NCI-H1436 (cell line): ENCODE measurements at places on chromosomes 5 and 9.
A peak's percentile ranks its signal among the peaks of the same experiment; 100 is the strongest.

DNA sequence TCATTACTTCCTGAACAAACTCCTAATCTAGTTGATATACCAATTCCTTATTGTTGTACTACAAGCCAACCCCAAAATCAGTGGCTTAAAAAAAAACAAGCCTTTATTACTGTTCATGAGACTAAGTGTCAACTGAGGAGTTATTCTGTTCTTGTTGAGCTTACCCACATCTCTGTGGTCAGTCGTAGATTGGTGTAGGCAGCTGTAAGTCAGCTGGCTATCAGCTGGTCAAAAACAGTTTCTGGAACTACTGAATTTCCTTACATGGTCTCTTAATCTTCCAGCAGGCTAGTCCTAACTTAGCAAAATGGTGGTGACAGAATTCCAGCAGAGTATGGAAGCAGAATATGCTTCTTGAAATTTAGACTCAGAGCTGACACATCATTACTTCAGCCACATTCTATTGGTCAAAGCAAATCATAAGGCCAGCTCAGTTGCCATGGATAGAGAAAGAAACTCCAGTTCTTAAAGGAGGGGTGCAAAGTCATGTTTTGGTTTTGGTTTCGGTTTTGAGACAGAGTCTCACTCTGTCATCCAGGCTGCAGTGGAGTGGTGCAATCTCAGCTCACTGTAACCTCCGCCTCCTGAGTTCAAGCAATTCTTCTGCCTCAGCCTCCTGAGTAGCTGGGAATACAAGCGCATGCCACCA lies 386.1 kb upstream of the MPDZ start:
- no peak for DNase-seq

GRCh38 chr5:75668977-75669689 lies 48.1 kb downstream of the POC5 start:
- DNase-seq: peak; percentile 53

DNA sequence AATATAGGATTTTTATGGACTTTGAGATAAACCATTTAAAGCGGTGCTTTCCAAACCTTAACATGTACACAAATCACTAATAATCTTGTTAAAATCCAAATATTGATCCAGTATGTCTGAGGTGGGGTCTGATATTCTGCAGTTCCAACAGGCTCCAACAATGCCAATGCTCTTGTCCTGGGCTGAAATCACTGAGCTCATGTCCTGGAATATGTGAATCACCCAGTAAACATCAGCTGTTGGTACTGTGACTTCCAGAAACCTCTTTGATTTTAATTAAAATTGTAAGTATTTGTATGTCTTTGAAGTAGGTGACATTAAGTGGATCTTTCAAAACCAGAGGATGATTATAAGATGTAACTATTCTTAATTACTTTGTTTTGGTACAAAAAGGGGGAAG lies 52.8 kb upstream of the CAST start:
- no peak for DNase-seq

DNA sequence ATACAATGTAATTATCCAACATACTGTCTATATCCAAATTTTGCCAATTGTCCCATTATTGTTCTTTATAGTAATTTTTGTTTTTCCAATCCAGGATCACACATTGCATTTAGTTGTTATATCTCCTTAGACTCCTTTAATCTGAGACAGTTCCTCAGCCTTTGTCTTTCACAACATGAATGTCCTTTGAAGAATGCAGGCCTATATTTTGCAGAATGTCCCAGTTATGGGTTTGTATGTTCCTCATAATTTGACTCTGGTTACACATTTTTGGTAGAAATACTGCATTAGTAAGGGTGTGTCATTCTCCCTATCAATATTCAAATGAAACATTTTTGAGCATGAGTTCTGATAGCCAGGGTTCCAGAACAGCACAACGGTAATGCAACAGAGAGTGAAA lies 6.7 kb downstream of the CD180 start:
- DNase-seq: no peak

- DNase-seq: no peak
These were observed 76.7 kb upstream of the CHD1 start for GRCh38 chr5:99005506-99005905.

- no peak for DNase-seq
These were observed 50.9 kb downstream of the PRUNE2 start for GRCh38 chr9:76855015-76855414.

GRCh38 chr5:66923922-66924321 lies 272.7 kb downstream of the CD180 start:
- no peak for DNase-seq

DNA sequence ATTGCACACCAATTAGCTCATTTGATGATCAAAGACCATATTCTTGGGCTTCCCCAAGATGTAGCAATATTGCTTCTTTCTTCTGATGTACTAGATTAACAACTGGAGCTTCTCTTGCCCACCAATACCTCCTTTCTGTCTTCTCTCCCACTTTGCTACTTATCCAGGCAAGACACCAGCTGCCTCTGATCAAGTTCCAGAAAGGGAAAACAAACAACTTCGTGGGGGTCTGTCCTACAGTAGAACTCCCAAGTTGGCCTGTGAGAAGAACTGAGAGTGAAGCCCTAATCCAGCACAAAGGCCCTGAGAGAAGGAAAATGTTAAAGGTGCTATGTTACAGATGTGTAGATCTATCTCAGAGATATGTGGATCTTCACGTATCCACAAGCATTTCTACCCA lies 44.9 kb downstream of the ADAMTS12 start:
- no peak for DNase-seq

GRCh38 chr5:153865016-153865415 lies 173.7 kb downstream of the FAM114A2 start:
- no peak for DNase-seq

GRCh38 chr5:160451281-160451680 lies 29.6 kb downstream of the PTTG1 start:
- DNase-seq: no peak

DNA sequence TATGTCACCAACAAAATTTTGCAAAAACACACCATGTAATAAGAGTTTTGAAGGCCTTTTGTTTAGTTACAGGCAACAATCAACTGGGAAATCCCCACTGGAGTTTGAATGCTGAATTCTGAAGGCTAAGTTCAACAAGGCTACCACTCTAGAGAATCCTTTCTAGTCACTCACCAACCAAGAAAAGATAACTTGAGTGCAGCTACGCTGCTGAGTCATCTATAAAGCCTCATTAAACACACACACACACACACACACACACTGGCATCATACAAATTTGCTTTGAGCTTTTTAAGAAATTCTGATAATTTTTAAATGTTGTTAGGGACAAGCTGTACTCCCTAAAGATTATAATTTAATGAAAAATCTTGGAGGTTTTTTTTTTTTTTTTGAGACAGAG lies 219.6 kb downstream of the DENND1A start:
- no peak for DNase-seq

DNA sequence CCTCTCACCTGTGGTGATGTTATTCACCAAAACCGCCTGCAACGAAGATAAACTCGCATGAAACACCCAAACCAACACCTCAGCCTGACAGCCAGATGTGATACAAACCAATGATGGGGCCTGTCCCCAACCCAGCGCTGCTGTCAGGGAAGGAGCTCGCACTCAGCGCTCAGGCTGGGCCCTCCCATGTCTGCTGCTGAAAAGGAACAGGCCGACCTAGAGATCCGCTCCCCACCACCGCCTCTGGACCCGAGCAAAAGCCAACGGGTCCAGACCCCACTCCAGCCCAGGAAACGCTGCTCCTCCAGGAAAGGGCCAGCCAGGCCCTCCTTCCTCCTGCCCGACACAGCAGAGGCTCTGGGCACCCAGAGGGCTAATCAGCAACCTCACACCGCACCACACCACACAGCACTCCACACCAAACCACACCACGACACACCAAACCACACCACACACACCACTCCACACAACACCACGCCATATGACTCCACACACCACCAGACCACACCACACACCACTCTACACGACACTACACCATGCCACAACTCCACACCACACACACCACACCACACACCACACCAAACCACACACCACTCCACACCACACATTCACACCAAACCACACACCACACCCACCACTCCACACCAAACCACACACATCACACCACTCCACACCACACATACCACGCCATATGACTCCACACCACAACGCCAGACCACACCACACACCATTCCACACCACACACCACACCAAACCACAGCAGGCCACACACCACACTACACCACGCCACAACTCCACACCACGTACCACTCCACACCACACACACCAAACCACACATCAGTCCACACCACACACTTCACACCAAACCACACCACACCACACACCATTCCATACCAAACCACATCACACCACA lies 46.5 kb downstream of the GOLM1 start:
- no peak for DNase-seq

DNA sequence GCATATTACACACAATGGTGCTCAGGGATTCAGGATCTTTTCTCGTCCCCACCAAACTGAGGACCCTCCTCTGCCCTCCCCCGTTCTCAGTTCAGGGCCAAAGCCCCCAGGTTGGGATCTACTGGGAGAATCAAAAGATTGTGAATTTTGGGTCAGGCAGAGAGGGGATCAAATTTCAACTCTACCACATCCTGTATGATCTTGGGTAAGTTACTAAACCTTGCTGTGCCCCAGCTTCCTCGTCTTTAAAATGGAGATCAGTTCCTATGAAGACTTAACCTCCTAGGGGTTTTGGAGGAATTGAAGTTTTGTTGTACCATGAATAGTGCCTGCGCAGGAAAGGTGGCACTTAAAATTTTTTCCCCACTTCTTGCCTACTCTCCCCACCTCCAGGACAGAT lies 62.4 kb downstream of the RAI14 start:
- DNase-seq: no peak

DNA sequence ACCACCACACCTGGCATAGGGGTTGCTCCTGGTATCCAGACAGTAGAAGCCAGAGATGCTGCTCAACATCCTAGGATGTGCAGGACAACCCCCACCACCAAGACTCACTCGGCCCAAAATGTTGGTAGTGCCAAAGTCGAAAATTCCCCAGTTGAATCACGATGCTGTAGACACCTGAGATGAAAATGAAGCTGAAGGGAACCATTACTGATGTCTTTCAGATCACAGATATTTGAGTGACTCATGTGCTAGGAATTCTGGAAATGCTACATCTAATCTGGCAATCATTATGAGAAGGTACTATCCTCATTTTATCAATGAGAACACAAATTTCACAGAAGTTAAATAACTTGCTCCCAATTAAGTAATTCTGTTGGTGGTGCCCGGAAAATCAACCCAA lies 21.0 kb upstream of the UBE2QL1 start:
- DNase-seq: no peak

DNA sequence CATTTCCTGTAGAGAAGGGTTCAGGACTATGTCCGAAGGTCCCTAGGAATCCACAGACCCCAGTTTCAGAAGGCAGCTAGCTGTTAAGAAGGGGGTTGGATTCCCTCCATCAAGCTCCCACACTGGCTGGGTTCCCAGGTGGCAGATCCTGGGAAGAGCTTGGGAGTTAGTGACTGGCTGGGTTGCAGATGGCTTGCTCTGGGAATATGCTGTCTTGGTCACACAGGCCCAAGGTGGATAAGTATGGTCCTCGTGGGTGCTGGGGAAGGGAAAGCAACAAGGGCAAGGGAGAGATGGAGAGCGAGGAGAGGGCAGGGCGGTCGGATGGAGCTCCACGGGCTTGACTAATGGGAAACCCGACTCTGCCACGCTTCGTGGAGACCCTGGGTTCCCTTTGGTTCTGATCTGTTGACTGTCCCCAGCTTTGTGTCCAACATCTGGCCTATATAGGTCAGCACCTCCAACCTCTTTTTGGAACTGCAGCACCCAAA lies 17.4 kb downstream of the SH3PXD2B start:
- DNase-seq: no peak

DNA sequence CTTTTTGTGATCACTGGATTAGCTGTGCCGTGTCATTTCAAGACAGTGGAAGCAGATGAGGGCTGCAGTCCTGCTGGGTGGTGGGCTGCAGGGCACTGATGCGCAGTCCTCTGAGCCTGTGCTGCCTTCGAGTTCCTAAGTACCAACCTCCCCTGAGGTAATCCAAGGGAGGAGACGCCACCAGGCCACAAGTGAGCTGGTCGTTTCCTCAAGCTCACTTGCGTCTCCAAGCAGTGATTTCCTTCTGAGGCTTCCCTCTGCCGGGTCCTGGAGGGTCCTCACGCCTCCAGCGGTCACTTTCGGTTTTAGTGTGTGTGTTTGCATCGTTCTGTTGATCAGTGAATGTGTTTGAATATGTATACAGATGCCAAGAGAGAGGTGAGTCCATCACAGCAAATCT lies 115.7 kb downstream of the TRIO start:
- no peak for DNase-seq

DNA sequence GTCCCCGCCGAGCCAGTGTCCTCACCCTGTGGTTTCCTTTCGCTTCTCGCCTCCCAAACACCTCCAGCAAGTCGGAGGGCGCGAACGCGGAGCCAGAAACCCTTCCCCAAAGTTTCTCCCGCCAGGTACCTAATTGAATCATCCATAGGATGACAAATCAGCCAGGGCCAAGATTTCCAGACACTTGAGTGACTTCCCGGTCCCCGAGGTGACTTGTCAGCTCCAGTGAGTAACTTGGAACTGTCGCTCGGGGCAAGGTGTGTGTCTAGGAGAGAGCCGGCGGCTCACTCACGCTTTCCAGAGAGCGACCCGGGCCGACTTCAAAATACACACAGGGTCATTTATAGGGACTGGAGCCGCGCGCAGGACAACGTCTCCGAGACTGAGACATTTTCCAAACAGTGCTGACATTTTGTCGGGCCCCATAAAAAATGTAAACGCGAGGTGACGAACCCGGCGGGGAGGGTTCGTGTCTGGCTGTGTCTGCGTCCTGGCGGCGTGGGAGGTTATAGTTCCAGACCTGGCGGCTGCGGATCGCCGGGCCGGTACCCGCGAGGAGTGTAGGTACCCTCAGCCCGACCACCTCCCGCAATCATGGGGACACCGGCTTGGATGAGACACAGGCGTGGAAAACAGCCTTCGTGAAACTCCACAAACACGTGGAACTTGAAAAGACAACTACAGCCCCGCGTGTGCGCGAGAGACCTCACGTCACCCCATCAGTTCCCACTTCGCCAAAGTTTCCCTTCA lies 1.4 kb downstream of the GLIS3 start:
- no peak for DNase-seq

GRCh38 chr9:132673355-132673754 lies 3.1 kb downstream of the GTF3C4 start:
- no peak for DNase-seq

DNA sequence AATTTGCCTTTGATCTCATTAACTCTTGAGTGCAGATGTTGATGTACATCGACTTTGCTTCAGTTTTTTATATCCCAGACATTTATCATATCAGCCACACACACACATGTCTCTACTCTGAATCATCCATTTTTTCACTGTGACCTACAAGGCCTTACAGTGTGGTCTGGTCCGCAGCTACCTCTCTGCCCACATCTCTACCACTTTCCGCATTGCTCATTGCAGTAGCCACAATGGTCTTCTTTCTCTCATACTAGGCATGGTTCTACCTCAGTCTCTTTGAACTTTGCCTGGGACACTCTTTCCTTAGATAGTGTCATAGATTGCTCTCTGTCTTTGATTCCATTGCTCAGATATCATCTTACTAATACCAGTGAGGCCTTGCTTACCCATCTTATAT lies 87.9 kb upstream of the FSD1L start:
- no peak for DNase-seq

GRCh38 chr5:87277279-87277835 lies 9.7 kb downstream of the RASA1 start:
- no peak for DNase-seq
